ENCODE measurements at places on chromosomes 7 and 10.

DNA sequence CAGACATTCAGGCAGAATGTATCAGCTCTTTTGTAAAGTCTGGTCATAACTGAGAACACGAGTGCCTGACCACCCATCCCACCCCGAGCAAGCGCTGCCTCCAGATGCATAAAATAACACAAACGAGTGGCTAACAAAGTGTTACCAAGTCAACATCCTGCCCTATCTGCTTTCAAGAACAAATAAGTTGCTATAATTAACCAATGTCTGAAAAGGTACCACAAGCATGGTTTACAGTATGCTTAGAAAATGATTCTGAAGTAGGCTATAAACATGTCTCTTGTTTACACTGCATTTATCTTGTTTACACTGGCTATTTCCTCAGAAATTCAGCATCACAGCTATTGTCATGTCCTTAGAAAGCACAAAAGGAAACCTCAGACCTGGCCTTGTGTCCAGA lies 49.5 kb downstream of the PIK3AP1 start:
- no peak for DNase-seq

DNA sequence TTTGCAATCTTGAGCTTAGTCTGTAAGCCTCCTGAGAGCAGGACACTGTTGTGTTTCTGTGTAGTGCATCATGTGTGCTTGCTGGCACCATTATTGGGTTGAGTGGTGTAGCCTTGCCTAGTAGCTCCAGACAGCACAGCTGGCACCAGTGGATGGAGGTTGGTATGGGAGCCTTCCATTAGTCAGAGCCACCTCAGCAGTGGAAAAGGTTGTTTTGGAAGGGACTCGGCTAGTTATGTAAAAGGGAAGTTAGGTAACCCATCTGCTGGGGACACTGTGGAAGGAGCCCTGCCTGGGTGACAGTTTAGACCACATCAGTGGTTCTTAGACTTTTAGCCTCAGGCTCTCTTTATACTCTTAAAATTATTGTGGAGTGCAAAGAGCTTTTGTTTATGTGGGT lies 16.3 kb downstream of the MINDY4 start:
- no peak for DNase-seq

DNA sequence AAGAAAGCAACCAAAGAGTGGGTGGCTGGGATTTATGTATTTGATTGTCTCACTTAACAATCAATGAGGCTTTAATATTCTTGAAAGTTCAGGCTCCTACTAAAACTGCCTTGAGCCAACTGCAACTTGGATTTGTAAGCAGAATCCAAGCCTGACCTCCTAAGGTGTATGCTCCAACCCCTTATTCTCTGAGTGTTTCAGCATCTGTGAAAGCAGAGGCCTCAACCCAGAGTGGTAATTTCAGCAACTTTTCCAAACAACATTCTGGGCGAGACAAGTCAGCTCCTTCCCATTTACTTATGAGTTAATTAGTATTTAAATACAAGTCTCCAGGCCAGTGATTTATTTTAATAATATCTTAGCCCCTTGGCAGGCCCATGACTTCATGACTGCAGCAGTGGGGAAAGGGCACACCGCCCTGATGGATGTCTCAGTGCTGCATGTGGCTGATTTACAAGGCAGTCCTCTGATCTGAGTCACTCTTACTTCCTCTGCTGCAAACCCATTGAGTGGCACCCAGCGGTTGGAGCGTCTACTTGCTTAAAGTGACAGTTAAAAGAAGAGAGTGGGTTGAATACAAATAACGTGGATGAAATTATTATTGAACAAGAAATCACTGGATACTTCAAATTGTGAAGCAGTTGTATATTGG lies 209.1 kb downstream of the TRIL start:
- DNase-seq = no peak

GRCh38 chr10:72765051-72765745 lies 73.3 kb downstream of the MCU start:
- DNase-seq = no peak

GRCh38 chr7:875051-875450 lies 1.3 kb upstream of the GET4 start:
- no peak for DNase-seq

GRCh38 chr7:6476596-6477317 lies 29.0 kb upstream of the DAGLB start:
- DNase-seq = no peak

DNA sequence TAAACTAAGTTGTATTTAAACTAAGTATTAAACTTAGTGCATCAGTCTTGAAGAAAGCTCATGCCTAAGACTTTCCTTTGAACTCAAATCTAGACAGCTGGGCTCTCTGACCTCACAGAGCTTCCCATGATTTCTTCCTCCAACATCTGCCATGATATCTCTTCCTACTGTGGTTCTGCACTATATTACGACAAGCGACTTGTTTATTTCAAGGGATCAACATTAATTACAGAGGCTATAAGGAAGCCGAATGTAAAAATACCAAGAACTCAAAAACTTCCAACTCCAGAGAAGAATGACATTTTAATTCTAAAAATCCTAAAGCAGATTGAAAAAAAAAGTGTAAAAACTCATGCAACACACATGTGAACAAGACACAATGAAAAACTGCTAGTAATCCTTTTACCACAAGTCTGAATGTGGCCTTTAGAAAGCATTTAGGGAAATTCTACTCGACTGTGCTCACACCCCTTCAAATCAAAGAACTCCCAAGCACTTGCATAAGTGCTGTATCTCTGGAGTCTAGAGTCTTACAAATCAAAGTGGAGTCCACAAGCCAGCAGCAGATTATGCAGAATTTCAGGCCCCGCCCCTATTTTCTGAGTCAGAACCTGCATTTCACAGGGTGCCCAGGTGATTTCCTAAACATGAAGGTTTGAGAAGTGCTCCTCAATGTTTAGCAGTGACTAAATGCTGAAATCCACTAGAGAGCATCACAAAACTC lies 22.7 kb upstream of the WASHC2A start:
- DNase-seq = no peak

DNA sequence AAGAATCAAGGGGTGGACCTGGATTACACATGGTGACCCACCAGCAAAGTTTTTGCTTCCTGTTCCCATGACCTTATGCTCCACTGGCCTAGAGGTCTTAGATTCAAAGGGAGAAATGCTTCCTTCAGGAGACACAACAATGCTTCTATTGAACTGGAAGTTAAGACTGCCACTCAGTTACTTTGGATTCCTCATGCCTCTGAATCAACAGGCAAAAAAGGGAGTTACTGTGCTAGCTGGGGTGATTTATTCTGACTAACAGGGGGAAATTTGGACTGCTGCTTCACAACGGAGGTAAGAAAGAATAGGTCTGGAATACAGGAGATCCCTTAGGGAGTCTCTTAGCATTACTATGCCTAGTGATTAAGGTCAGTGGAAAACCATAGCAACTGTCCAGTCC lies 10.3 kb downstream of the TMEM229A start:
- DNase-seq = no peak

GRCh38 chr7:85693326-85693725 lies 506.5 kb upstream of the SEMA3D start:
- DNase-seq = no peak

DNA sequence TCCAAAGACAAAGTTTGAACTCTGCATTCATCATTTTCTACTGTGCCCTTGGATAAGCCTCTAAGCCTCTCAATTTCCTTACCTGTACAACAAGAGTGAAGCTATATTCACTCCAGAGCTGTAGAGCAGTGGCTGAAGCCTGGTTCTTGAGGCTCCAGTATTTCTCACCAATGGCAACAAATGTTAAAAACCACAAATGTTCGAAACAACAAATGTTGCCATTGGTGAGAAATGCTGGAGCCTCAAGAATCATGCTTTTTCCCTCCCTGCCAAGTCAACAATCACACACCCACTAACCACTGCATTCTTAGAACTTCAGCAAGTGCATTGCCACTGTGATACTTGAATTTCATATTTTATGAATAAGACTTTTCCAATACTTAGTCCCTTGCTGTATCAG lies 237.9 kb downstream of the TMEM26 start:
- no peak for DNase-seq

- no peak for DNase-seq
These were observed 69.5 kb downstream of the CACNA2D1 start for GRCh38 chr7:82373926-82374635.

DNA sequence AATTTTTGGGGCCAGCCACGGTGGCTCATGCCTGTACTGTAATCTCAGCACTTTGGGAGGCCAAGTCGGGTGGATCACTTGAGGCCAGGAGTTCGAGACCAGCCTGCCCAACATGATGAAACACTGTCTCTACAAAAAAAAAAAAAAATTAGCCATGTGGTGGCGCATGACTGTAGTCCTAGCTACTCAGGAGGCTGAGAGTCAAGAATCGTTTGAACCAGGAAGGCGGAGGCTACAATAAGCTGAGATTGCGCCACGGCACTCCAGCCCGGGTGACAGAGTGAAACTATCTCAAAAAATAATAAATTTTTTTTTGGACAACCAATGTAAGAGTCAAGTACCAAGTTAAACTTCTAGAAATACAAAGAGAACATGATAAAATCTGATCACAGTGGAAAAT lies 164.6 kb downstream of the AVL9 start:
- DNase-seq = no peak

- no peak for DNase-seq
These were observed 250.9 kb upstream of the SORCS1 start for GRCh38 chr10:107415446-107415845.

- no peak for DNase-seq
These were observed 20.5 kb downstream of the MNX1 start for GRCh38 chr7:156989766-156990535.

- DNase-seq = no peak
These were observed 26.8 kb upstream of the LMOD2 start for GRCh38 chr7:123628829-123629228.

Measured in stimulated activated CD4-positive, alpha-beta T cell treated with anti-CD3 and anti-CD28 coated beads, Interleukin-15, amount 100 ng/mL, for 48 hours (primary cell).